Keratinocyte (primary cell): ENCODE measurements at places on chromosomes 11 and 22. TPM values are rescaled to one million over a fixed set of nuclear protein-coding genes. Genes with fewer than 3 reads are reported as not detected.

The MRGPRF gene
- 0.02 to 0.04 TPM in 2 of 3 replicates, not detected in the other for polyA plus RNA-seq

DNA sequence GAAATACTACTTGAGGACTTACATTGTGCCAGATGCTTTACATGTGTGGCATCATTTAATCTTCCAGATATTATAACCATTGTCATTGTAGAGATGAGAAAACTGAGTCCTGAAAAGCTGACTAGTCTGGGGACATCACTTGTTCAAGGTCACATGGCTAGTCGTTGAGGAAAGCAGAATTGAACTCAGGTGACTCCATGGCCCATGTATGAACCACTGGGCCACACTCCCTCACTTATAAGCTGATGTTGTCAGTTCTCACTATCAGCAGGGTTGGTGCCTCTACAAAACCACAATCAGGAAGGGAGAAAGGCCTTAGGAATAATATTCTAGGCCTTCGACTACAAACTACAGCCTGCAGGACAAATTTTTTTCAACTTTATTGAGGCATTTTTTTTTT is 26.1 kb upstream of the ADA2 start:
- DNase-seq = no peak

The OR2AG2 gene
- polyA plus RNA-seq = 0.04 to 0.11 TPM (median 0.08 TPM) in 3 replicates

The OR2D2 gene
- polyA plus RNA-seq = 0.10 to 0.14 TPM in 2 of 3 replicates, not detected in the other

DNA sequence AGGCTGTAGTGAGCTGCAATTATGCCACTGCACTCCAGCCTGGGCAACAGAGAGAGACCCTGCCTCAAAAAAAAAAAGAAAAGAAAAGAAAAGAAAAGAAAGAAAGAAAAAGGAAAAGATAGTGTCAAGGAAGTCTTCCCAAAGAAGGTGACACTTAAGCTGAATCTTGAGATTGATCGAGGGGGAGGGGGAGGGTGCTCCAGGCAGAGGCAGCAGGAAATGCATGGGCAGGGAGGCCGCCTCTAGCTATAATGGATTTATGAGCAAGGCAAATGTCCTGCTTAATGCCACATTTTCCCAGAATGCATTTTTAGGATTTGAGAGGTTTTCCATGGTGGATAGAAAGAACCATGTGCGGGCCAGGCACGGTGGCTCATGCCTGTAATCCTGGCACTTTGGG is 13.8 kb upstream of the DDB2 start:
- DNase-seq = no peak

The TEX54 gene
- polyA plus RNA-seq = not detected in 3 replicates

DNA sequence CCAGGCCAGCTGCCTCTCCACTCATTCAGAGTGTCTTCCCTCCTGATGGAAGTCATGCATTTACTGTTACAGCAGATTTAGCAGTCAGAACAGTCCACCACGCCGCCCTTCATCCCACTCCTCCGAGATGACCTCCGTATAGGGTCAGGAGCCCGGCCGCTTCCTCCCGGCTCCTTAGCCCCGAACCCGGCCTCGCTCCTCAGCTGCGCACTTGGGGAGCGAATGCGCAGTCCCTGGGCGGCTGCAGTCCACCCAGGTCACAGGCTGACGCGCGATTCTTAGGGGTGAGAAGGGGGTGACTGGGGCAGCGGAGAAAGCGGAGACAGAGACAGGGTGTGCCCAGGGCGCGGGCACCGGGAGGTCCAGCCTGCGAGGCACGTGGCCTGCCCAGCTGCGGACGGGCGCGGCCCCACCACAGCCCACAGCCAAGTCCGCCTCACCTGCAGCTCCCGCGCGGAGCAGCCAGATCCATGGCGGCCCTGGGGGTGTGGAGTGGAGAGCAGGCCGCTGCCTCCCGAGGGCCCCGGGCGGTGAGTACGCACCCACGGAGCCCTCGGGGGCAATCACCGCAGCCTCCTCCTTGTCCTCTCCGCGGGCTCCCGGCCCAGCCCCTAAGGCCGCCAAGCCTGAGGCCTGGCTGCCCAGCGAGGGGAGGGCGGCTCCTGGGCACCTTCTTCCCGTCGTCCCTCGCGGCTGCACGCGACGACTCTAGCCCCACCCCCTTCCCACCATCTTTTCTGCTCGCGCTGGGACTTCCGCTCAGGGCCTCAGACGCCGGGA is 286.6 kb downstream of the BRD1 start:
- no peak for DNase-seq

GRCh38 chr22:19022755-19023154 is 86.7 kb upstream of the PRODH start:
- no peak for DNase-seq

The PKP3 gene
- 125 to 245 TPM (median 127 TPM) in 3 replicates for polyA plus RNA-seq

DNA sequence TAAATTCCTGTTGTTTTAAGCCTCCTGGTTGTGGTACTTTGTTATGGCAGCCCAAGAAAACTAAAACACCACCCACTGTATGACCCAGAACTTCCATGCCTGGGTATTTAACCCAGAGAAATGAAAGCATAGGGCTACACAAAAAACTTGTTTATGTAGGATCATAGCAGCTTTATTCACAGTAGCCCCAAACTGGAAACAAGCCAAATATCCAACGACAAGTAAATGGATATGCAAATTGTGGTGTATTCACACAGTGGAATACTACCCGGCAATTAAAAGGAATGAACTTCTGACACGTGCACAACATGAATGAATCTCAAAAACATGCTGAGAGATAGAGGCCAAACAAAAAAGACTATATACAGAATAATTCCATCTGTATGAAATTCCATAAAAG is 62.2 kb upstream of the NAV2 start:
- DNase-seq = no peak

DNA sequence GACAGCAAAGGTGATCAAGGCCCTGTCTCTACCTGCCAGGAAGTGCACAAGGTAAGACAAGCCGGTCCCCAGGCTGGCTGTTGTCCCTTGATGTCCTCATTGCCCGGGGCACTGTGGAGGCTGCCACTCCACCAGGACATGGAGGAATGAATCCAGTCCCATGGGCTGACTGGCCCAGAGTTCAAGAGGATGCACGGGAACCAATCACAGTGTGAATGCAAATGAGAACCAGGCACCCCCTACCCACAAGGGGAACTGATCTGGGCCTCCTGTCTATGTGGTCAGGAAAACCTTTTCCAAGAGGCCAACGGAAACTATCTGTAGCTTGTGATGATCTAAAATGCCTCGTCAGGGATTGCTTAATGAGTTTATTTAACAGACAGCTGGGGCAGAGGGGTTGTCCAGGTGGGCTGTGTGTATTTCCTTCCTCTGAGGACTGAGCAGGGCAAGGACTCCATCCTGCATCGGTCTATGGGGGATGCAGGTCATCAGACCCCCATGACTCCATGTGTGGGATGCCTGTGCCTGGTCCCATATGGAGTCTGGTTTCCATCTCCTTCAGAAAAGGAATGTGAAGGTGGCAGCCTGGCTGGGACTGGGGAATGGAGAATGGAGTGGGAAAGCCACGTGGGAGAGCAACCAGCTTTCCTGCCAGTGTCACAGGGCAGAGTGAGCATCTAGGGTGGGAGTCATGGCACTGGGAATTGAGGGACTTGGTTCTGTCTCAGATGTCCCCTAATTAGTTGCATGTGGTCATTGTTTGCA is 60.5 kb downstream of the CD82 start:
- no peak for DNase-seq

- DNase-seq = no peak
Measured at GRCh38 chr11:64894070-64894811, 15.8 kb upstream of the EHD1 start.

DNA sequence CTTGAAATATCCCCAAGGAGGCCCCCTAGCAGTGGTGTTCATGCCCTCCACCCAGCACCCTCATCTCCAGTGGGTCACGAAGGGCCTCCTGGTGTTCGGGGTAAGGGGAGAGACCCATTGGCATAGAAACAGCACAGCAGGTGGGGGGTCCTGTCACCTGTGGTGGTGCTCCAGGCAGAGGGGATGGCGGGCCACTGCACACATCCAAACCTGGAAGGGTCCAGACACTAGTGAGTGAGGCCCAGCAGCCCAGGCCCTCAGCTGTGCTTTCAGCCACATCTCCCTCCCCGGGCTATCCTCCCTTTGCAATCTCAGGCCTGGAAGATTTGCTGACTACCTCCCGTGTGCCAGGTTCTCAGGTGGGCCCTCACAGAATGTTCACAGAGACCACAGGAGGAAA is 59.4 kb upstream of the LYVE1 start:
- DNase-seq = no peak

GRCh38 chr11:122100756-122101080 is 15.3 kb downstream of the BLID start:
- no peak for DNase-seq

GRCh38 chr22:32335471-32335870 is 22.2 kb upstream of the RFPL3 start:
- DNase-seq = no peak

- DNase-seq = no peak
Measured at GRCh38 chr22:44805711-44806110, 53.3 kb downstream of the ARHGAP8 start.

GRCh38 chr11:76008474-76008873 is 193.5 kb downstream of the UVRAG start:
- DNase-seq = no peak

GRCh38 chr11:134521001-134521400 is 109.0 kb upstream of the B3GAT1 start:
- no peak for DNase-seq

DNA sequence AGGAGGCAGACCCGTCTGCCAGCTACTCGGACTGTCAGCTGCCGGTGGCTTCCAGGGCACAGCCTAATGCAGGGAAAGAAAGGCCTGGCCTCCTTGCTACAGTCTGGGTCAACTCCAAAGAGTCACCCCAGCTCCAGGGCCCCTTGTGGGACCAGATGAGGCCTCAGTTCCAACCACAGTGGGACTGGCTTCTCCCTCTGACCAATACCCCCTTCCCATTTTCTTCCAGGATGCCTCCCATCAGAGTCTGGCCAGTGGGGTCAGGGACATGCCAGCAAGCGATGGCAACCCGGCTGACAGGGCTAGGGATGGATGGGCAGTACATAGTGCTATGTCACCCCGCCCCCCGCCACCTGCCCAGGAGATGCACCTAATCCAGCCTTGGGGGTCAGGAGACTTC is 36.6 kb downstream of the RPUSD4 start:
- DNase-seq = no peak

DNA sequence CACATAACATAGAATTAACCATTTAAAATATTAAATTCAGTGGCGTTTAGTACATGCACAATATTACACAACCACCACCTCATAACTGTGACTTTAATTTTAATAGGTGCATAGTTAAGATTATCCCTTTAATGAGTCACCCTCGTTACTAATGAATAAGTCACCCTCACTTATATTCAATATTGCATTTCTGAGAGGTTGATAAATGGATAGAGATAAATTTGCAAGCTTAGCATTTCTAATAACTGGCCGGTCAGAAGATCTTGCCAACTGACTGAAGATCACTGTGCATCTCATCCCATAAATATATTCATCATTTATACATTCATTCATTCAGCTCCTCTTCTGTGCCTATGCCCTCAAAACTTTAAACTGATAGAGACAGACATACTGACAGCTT is 243.7 kb downstream of the TTC28 start:
- DNase-seq = peak; percentile 23

The SLC22A6 gene
- not detected in 3 replicates for polyA plus RNA-seq

The MMP7 gene
- polyA plus RNA-seq = 0.61 to 2.2 TPM (median 0.81 TPM) in 3 replicates

The CYTH4 gene
- 0.05 to 0.12 TPM (median 0.06 TPM) in 3 replicates for polyA plus RNA-seq

The EEF1G gene
- polyA plus RNA-seq = 1,553 to 1,943 TPM (median 1,735 TPM) in 3 replicates

The OR10D3 gene
- polyA plus RNA-seq = not detected in 3 replicates

DNA sequence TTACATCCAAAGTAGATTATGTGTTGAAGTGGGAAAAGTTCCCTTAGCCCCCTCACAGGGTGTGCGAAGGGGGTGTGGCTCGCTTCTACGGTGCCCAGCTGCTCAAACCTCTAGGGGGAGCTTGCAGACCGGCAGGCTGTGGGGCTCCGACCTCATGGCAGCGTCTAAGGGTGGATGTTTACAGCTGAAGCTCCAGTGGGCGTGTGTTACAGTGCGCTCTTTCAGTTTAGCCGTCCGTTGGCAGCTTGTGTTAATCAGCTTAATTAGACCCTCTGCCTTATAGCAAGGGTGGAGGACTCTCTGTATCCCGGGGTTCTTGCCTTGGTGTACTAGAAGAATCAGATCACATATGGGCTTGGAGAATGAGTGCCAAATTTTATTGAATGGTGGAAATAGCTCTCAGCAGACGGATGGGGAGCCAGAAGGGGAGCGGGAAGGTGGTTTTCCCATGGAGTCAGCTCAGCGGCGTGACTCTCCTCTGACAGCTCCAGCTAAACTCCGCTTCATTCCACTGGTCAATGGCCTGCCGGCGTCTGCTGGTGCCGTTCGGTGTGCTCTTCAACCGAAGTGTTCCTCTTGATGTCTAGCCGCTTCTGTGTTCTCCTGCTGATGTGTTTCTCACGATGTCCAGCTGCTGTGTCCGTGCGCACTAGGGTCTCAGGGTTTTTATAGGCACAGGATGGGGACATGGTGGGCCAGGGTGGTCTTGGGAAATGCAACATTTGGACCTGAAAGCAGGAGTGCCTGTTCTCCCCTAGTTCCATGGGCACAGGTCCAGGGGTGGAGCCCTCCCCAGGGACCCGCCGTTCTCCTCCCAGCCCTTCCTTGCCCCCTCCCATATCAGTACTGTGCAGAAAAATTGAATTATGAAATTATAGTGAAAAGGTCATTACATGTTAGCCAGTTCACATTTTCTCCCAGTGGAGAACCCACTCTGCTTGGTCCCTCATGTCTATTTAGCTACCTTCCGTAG is 28.6 kb upstream of the OR10G7 start:
- no peak for DNase-seq

The SYT7 gene
- polyA plus RNA-seq = 2.0 to 4.4 TPM (median 2.6 TPM) in 3 replicates

The UBTFL1 gene
- not detected in 3 replicates for polyA plus RNA-seq

DNA sequence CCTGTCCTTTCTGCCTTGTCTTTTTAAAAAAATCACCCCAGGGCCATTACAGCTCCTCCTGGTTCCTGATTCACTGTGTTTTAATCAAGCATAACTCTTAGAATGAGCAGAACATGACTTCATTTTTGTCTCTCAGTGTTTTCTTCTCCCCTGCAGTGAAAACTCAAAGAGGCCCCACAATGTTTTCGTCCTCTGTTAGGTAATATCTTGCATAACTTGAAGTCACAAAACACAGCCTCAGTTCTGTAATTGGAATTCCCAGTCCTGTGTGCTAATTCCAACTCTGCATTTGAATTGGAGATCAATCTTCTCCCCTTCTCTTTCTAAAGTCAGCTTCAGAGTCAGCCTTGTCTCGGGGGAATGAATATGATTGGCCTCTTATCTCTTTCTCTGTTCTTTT is 186.5 kb upstream of the NAV2 start:
- no peak for DNase-seq

The SLC43A1 gene
- polyA plus RNA-seq = 0.45 to 0.91 TPM (median 0.75 TPM) in 3 replicates

The FADS1 gene
- polyA plus RNA-seq = 19.0 to 34.0 TPM (median 32.0 TPM) in 3 replicates

The APOA4 gene
- not detected in 3 replicates for polyA plus RNA-seq

DNA sequence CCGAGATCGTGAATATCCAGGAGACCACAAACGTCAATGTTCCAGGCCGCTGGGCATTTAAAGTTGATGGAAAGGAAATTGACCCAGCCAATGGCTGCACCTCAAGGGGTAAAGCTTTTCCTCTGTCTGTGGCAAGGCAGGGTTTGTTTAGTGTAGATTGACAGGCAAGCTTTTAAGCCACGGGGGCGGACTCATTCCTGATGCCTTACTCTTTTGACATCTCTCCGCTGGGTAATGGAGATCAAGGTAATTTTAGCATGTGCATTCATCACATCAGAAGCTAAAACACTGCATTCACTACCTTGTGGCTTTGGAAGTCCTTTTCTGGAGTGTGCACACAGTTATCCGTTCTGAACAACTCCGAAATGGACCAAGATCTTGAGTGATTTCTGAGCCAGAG is 12.6 kb downstream of the TECTA start:
- DNase-seq = no peak
